Activated naive CD8-positive, alpha-beta T cell treated with anti-CD3 and anti-CD28 coated beads, Interleukin-2, amount 10 ng/mL, durations not matched to agents 7 days and 5 days (primary cell): ENCODE measurements at places on chromosomes 2 and 18. TPM values are rescaled to one million over a fixed set of nuclear protein-coding genes. Genes with fewer than 3 reads are reported as not detected.

The DOK6 gene
- total RNA-seq, result not detected

DNA sequence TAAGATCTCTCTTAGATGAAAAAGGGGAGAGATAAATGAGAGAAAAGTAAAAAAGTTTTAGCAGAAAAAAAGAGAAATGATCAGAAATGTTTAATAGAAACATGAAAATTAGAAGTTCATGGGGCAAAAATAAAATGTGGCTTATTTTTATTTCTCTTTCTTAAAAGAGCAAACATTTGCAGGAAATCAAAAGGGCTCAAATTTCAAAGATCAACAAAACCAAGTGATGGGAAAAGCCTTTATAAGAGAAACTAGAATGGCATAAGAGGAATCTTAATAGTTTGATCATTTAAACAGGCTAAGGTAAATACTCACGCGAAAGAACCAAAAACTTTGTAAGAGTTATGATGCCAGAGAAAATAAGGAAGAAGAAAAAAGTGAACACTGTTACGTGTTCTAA is 23.3 kb upstream of the DAW1 start:
- H3K4me3 ChIP-seq, result no peak overlapping the region
- no peaks in the 10 kb centered on the region for H3K4me1 ChIP-seq
- H3K27ac ChIP-seq, result no peak overlapping the region
- H3K36me3 ChIP-seq, result no peaks in the 10 kb centered on the region
- DNase-seq, result no peak
- peaks cover 7% of the 10 kb centered on the region for H3K27me3 ChIP-seq

DNA sequence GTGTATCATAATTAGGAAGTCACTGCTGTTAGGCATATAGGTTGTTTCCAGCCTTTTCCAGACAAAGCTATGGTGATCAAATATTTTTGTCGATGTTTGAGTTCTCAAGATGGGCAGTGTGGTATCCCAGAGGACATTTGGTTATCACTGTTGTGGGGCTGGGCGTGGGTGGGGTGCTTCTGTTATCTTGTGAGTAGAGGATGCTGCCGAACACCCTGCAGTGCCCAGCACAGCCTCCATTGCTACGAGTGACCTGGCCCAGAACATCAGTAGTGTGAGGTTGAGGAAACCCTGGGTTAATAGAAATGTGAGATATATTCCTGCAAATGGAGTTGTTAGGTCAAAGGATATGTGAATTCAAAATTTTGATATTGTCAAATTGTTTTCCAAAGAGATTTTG is 33.2 kb downstream of the ZNF236 start:
- no peaks in the 10 kb centered on the region for H3K27me3 ChIP-seq
- peaks cover 23% of the 10 kb centered on the region for H3K36me3 ChIP-seq
- peaks cover 19% of the 10 kb centered on the region for H3K4me1 ChIP-seq
- no peak for DNase-seq
- no peak overlapping the region for H3K4me3 ChIP-seq
- H3K27ac ChIP-seq, result no peak overlapping the region

DNA sequence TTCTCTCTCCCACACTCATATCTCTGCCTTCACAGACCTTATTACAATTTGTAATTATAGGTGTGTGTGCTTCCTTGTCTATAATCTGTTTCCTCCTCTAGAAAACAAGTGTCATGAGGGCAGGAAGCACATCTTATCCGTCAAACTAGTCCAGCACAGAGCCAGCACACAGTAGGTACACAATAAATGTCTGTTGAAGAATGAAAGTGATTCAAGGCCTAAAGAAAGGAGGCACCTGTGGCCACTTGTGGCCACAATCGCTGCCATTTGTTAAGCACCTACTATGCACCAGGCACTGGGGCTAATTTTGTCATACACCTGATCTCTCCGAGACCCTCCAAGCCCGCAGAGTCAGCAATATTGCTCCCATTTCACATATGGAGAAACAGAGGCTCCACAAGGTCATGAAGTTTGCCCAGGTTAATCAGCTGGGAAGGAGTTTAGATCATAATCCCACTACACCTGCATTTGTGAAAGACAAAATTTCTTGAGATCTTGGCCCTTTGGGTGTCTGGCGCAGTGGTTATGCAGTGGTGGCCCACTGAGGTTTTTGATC is 78.4 kb downstream of the TNS1 start:
- no peak for DNase-seq
- no peak overlapping the region for H3K27ac ChIP-seq
- peaks cover 14% of the 10 kb centered on the region for H3K27me3 ChIP-seq
- peaks cover 8% of the 10 kb centered on the region for H3K4me1 ChIP-seq

DNA sequence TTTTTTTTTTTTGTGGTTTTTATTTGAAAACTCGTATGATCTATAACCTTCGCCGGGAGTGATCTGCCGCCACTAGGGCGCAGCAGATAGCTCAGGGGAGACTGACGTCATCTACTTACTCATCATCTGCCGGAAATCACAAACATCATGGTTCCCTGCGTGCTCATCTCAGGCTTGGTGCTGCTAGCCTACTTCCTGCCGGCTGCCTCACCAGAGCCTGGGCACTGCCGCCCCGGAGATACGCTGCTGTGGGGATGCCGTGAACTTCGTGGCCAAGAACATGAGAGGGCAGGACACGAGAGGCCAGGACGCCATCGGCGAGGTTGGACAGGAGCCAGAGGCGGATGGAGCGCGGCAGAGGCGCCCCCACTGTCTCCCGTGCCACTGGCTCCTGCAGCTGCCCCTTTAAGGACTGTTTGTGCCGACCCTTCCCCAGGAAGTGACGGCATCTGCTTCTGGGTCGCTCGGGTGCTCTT is 68.8 kb downstream of the DOK6 start:
- peak; percentile 29 for DNase-seq
- H3K4me1 ChIP-seq, result no peaks in the 10 kb centered on the region
- H3K27me3 ChIP-seq, result peaks cover 2% of the 10 kb centered on the region
- no peak overlapping the region for H3K27ac ChIP-seq

The MLPH gene
- total RNA-seq, result not detected

The GMCL1 gene
- total RNA-seq, result 26.0 TPM

The SERPINB11 gene
- total RNA-seq, result not detected

DNA sequence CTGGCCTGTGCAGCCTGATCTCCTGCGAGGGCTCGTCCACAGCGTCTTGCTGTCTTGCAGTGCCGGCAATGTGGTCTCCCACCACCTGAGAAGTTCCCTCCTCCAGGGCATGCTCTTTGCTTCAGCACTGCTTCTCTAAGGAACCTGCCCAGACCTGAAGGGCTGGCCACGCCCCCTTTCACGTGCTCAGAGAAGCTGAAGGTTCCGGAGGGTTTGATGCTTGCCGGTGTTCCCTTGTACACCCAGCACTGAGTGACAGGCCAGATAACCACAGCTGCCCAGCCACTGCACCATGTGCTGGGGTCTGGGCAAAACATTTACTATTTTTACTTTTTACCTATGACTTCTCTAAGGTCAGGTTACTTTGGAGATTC is 1.7 kb upstream of the POLR2D start:
- peaks cover 14% of the 10 kb centered on the region for H3K36me3 ChIP-seq
- peak; percentile 52 for DNase-seq
- H3K4me3 ChIP-seq, result peak overlapping the region; percentile 68
- peak overlapping the region; percentile 28 for H3K27ac ChIP-seq
- no peaks in the 10 kb centered on the region for H3K27me3 ChIP-seq

DNA sequence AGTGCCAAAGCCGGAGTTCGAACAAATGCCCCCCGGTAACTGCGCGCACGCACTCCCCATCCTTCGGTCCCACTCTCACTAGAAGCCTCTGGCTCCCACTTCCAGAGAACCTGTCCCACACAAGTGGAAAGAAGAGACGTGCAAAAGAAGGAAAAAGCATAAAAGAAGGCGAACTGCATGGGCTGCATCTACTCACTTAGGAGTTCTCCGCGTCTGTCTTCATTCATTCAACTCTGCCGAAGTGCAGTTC is 312 bp downstream of the NR4A2 start:
- no peak for DNase-seq
- H3K36me3 ChIP-seq, result peaks cover 4% of the 10 kb centered on the region
- H3K27ac ChIP-seq, result peak overlapping the region; percentile 81
- peak overlapping the region; percentile 88 for H3K4me3 ChIP-seq
- H3K4me1 ChIP-seq, result peaks cover 39% of the 10 kb centered on the region

DNA sequence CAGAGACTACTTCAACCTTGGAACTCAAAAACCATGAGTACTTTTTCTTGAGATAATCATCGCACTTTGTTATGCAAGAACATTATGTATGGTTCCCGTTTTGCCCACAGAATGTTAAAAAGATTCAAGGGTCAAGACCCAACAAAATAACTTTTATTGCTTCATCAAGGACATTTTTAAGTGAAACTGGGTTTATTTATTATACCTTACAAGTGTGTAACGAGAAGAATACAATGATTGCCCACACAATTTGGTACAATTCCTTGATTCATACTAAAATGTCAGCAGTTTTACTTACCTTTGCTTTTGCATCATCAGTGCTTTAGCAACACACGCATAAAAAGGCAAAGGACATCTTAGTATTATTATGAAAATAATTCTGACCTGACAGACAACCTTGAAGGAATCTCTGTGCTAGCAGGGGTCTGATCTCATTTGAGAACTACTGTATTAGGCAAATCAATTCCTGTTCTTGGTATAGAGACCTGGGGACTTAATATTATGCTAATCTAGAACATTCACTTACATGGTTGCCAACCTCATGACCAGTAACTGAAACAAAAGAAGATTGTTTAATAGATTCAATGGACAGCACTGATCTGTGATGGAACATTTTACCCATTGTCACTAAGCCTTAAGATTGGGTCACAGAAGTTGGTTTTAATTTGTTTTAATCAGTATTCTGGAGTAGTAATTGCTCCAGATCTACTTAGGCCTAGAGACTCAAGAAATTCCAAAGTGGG is 16.2 kb downstream of the CCDC88A start:
- peaks cover 8% of the 10 kb centered on the region for H3K36me3 ChIP-seq
- no peak overlapping the region for H3K27ac ChIP-seq
- no peak overlapping the region for H3K4me3 ChIP-seq
